ENCODE measurements at places on chromosomes 12 and 14. TPM values are rescaled to one million over a fixed set of nuclear protein-coding genes. Genes with fewer than 3 reads are reported as not detected.

GRCh38 chr14:53247596-53248370 is 94.7 kb upstream of the DDHD1 start:
- DNase-seq: no peak

TMEM119 gene
- polyA plus RNA-seq: 4.6 TPM

DNA sequence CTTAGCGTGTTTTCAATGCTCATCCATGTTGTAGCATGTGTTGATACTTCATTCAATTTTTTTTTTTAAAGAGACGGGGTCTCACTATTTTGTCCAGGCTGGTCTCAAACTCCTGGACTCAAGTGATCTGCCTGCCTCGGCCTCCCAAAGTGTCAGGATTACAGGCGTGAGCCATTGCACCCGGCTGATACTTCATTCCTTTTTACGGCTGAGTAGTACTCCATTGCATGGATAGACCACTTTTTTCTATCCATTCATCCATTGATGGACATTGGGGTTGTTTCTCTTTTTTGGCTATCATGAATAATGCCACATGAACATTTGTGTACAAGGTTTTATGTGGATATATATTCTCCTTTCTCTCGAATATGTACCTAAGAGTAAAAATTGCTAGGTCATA is 1.2 kb downstream of the P2RX7 start:
- no peak for DNase-seq

NOS1 gene
- 1.5 TPM for polyA plus RNA-seq

DNA sequence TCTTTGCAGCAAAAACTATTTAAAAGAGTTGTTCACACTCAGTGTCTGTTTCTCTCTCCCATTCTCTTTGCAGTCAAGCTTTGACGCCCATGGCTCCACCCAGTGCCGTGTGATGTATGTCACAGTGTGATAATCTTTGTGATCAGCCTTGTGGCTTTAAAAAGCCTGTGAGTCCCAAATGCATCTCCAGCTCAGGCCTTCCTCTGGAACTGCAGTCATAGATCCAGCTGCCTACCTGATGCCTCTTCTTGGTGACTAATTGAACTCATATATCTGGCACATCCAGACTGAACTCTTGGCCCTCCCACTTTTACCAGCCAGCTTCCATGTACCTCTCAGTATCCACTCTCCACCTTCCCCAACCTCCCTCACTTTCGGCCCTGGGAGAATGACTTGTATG is 182.8 kb upstream of the ARHGAP5 start:
- DNase-seq: no peak

RPL10L gene
- polyA plus RNA-seq: not detected

DNA sequence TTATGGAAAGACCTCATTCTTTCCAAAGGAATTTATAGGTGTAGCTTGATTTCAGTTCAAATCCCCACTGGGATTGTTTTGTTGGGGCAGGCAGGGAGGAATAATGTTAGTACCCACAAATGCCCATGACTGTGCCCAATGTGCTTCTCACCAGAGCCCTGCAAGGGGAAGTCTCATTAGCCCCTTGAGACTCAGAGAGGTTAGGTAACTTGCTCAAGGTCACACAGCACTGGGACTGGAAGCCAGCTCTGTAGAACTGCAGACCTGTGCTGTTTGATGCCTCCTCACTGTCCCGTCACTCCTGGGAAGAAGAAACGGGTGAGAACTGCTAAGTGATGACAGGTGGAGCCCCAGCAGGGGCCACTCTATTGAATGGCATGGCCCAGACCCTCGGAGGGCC is 8.9 kb downstream of the ANKRD9 start:
- no peak for DNase-seq

DNA sequence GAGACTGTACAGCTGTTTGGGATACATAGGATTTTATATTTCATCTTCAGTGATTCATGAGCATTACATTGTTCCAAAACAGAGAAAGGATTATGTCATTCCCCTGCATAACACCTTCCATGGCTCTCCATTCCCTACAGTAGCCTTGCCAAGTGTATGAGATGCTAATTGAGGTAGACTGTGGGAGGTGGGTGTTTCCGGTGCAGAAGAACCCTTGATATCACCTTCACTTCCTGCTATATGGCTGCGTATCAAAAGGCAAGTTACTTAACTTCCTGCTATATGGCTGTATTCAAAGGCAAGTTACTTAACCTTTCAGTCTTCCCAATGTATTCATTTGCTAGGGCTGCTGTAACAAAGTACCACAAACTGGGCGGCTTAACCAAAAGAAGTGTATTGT is 11.2 kb downstream of the FAR2 start:
- DNase-seq: no peak

DNA sequence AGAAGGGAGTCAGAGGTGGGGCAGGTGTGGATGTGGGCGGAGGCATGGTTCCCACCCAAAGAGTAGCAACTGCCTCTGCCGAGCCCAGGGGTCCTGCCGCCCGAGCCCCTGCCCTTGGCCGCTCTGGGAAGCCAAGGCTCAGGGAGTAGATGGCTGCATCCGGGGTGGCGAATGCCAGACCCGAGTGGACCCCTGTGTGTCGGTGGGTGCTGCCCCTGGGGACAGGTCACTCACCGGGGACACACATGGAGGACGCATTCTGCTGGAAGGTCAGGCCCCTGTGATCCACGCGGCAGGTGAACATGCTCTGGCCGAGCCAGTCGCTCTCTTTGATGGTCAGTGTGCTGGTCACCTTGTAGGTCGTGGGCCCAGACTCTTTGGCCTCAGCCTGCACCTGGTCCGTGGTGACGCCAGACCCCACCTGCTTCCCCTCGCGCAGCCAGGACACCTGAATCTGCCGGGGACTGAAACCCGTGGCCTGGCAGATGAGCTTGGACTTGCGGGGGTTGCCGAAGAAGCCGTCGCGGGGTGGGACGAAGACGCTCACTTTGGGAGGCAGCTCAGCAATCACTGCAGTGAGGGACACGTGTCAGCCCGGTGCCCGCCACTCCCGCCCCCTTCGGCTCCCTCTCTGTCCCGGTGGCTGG is 329.0 kb downstream of the TMEM121 start:
- no peak for DNase-seq

DNA sequence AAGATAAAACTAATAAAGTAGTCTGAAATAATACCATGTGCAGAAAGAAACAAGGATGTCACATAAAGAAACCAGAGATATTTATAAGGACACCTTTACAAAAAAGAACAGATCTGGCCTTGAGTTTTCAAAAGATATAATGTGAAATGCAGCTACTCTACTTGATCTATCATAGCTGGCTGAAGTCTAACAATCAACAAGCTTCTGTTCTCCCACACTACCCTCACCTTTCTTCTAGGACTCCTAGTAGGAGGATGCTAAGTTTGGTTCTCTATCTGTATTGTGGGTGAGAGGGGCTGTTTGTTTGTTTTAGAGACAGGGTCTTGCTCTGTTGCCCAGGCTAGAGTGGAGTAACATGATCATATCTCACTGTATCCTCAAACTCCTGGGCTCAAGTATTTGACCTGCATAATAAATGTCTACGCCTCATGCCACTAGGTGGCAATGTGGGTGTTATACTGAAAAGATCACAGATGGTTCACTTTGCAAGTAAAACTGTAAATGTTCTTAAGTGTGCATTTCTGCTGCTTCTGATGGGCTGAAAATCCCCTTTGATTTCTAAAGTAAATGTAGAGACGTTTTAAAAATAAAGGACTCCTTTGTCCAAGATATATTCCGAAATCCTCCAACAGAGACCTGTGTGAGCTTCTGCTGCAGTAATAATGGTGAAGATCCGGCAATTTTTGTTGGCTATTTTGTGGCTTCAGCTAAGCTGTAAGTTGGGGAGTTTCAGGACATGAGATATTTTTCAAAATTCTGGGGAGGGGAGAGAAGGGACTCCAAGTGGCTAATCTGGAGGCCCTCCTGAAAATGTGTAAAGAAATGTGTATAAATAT is 269.3 kb downstream of the DAD1 start:
- peak; percentile 81 for DNase-seq

BCL7A gene
- 24.1 TPM for polyA plus RNA-seq

DNA sequence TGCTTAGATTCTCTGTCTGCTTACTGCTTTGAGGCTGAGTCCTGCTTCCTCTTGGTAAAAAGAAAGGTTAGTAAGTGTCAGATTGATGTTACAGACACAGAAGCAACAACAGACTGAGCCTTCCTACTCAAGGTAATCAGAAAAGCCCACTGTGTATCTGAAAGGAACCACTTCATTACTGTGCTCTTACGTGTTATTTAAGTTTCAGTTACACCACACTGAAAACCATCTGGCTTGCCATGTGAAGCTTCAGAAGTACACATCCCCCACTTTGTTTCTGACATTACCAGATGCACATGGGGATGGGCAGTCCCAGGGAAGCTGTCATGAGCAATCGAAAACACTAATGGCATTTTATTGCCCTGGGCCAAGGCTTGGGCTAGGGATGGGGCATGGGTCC is 1290.1 kb downstream of the AACS start:
- DNase-seq: no peak

GRCh38 chr14:68379510-68380328 is 413.1 kb downstream of the ZFP36L1 start:
- no peak for DNase-seq

- no peak for DNase-seq
Observed at GRCh38 chr14:106652494-106652893, 1126.1 kb downstream of the TMEM121 start.

- no peak for DNase-seq
Observed at GRCh38 chr12:58455136-58455535, 465.2 kb downstream of the LRIG3 start.

- no peak for DNase-seq
Observed at GRCh38 chr12:46432325-46432724, 59.8 kb upstream of the SLC38A2 start.

Data from brain (organoid and tissue), 16 donors.